ENCODE measurements at places on chromosomes 2 and 18. TPM values are rescaled to one million over a fixed set of nuclear protein-coding genes. Genes with fewer than 3 reads are reported as not detected.

GRCh38 chr2:16169381-16169960, 229.1 kb downstream of the MYCN start:
- H3K27ac ChIP-seq: no peak overlapping the region
- no peak for DNase-seq
- no peaks in the 10 kb centered on the region for H3K4me1 ChIP-seq
- peaks cover 20% of the 10 kb centered on the region for H3K27me3 ChIP-seq
- no peaks in the 10 kb centered on the region for H3K36me3 ChIP-seq
- H3K4me3 ChIP-seq: no peak overlapping the region

The ZNF512 gene
- 38.1 TPM for total RNA-seq

The IL36B gene
- total RNA-seq: not detected

DNA sequence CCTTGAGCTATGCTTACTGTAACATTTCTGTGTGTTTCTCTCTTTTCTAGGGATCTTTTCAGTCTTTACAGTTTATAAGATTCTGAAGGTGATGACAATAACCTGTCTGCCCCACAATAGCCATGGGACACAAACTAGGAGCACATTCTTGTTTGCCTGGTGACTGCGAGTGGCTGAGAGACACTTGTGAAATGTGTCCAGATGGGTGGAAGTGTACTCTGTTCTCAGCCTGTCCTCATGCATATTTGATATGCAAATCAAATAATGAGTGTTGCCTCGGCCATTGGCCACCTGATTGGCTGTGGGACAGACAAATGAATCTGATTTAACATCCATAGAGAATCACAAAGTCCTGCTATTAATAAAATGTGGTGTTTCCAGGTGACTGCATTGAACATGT, 246.2 kb downstream of the HNMT start:
- no peak overlapping the region for H3K27ac ChIP-seq
- H3K36me3 ChIP-seq: no peaks in the 10 kb centered on the region
- no peaks in the 10 kb centered on the region for H3K27me3 ChIP-seq
- no peaks in the 10 kb centered on the region for H3K4me1 ChIP-seq
- no peak for DNase-seq
- H3K4me3 ChIP-seq: no peak overlapping the region

- H3K36me3 ChIP-seq: no peaks in the 10 kb centered on the region
- no peak overlapping the region for H3K27ac ChIP-seq
- H3K27me3 ChIP-seq: no peaks in the 10 kb centered on the region
- no peak for DNase-seq
- H3K4me3 ChIP-seq: no peak overlapping the region
- H3K4me1 ChIP-seq: no peaks in the 10 kb centered on the region
Measured at GRCh38 chr2:148124271-148124670, 103.4 kb downstream of the MBD5 start.

GRCh38 chr2:239930871-239931771, 94.0 kb downstream of the NDUFA10 start:
- no peaks in the 10 kb centered on the region for H3K36me3 ChIP-seq
- peaks cover 8% of the 10 kb centered on the region for H3K4me1 ChIP-seq
- H3K27ac ChIP-seq: no peak overlapping the region

GRCh38 chr2:142140434-142140845, 9.6 kb upstream of the LRP1B start:
- H3K27ac ChIP-seq: no peak overlapping the region
- H3K4me3 ChIP-seq: no peak overlapping the region
- H3K4me1 ChIP-seq: no peaks in the 10 kb centered on the region
- peak; percentile 12 for DNase-seq

GRCh38 chr2:234565201-234565600, 68.3 kb upstream of the ARL4C start:
- peaks cover 33% of the 10 kb centered on the region for H3K4me1 ChIP-seq
- DNase-seq: no peak
- H3K36me3 ChIP-seq: no peaks in the 10 kb centered on the region

The EML6 gene
- 19.9 TPM for total RNA-seq

- H3K27ac ChIP-seq: no peak overlapping the region
- H3K4me1 ChIP-seq: peaks cover 12% of the 10 kb centered on the region
- no peaks in the 10 kb centered on the region for H3K36me3 ChIP-seq
- no peak for DNase-seq
Measured at GRCh38 chr2:120390381-120391055, 44.6 kb downstream of the INHBB start.

The CHRND gene
- total RNA-seq: 0.10 TPM

DNA sequence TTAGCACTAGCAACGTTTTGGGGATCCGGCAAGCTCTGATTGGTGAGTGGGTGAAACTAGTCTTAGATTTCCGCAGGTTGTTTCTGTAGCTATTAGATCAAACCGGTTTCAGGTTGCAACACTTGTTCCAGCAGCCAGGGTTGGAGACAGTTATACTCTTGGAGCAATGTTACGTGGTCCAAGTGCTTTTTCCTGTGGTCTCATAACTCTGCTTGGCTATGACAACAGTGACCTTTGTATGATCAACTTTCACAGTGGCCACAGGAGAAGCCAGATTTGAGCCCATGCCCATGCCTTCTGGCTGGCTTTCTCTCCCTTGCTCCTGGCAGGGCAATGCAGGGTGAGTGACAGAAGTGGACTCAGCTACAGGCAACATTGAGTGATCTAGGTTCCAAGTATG, 84.5 kb upstream of the TAF1B start:
- no peak overlapping the region for H3K27ac ChIP-seq
- peaks cover 92% of the 10 kb centered on the region for H3K27me3 ChIP-seq
- H3K36me3 ChIP-seq: no peaks in the 10 kb centered on the region

DNA sequence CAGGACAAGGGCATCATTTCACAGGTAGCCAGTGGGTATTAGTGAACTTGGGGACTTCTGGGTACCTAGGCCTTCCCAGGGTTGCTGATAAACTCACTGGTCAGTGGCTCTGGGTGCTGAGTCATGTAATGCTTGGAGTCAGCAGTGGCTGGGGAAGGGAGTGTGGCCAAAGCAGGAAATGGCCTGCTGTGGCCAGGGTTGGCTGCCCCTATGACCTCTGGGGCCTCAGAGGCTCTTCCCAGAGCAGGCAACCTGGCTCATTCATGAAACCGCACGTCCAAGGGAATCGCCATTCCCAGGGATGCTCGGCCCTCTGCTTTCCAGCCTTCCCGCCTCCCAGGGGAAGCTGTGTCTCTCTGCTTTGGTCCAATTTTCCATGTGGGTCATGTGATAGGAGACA, 294.9 kb downstream of the DYSF start:
- H3K4me3 ChIP-seq: no peak overlapping the region
- H3K4me1 ChIP-seq: peaks cover 9% of the 10 kb centered on the region
- no peak overlapping the region for H3K27ac ChIP-seq
- no peaks in the 10 kb centered on the region for H3K36me3 ChIP-seq
- H3K27me3 ChIP-seq: peaks cover 2% of the 10 kb centered on the region

GRCh38 chr2:126222278-126222677, 433.7 kb upstream of the GYPC start:
- no peaks in the 10 kb centered on the region for H3K27me3 ChIP-seq
- DNase-seq: no peak
- H3K4me3 ChIP-seq: no peak overlapping the region

- H3K27ac ChIP-seq: no peak overlapping the region
- H3K4me3 ChIP-seq: no peak overlapping the region
- no peaks in the 10 kb centered on the region for H3K27me3 ChIP-seq
- no peaks in the 10 kb centered on the region for H3K4me1 ChIP-seq
- H3K36me3 ChIP-seq: no peaks in the 10 kb centered on the region
Measured at GRCh38 chr18:78621141-78621755, 358.4 kb upstream of the SALL3 start.

- no peak overlapping the region for H3K4me3 ChIP-seq
- H3K27ac ChIP-seq: no peak overlapping the region
- H3K36me3 ChIP-seq: no peaks in the 10 kb centered on the region
- H3K4me1 ChIP-seq: peaks cover 50% of the 10 kb centered on the region
Measured at GRCh38 chr2:105796131-105796638, 51.5 kb downstream of the NCK2 start.

- no peaks in the 10 kb centered on the region for H3K36me3 ChIP-seq
- peaks cover 5% of the 10 kb centered on the region for H3K27me3 ChIP-seq
- no peaks in the 10 kb centered on the region for H3K4me1 ChIP-seq
- no peak overlapping the region for H3K4me3 ChIP-seq
Measured at GRCh38 chr18:6616981-6617380, 112.5 kb upstream of the ARHGAP28 start.

GRCh38 chr18:3631887-3632286, 181.9 kb downstream of the TGIF1 start:
- peaks cover 52% of the 10 kb centered on the region for H3K4me1 ChIP-seq
- H3K27ac ChIP-seq: no peak overlapping the region
- no peak overlapping the region for H3K4me3 ChIP-seq
- H3K36me3 ChIP-seq: no peaks in the 10 kb centered on the region
- no peak for DNase-seq
- H3K27me3 ChIP-seq: no peaks in the 10 kb centered on the region

- H3K36me3 ChIP-seq: no peaks in the 10 kb centered on the region
- H3K4me3 ChIP-seq: no peak overlapping the region
- H3K4me1 ChIP-seq: peaks cover 32% of the 10 kb centered on the region
- DNase-seq: peak; percentile 86
- peak overlapping the region; percentile 2 for H3K27ac ChIP-seq
- no peaks in the 10 kb centered on the region for H3K27me3 ChIP-seq
Measured at GRCh38 chr2:179532863-179533278, 268.2 kb upstream of the SESTD1 start.

DNA sequence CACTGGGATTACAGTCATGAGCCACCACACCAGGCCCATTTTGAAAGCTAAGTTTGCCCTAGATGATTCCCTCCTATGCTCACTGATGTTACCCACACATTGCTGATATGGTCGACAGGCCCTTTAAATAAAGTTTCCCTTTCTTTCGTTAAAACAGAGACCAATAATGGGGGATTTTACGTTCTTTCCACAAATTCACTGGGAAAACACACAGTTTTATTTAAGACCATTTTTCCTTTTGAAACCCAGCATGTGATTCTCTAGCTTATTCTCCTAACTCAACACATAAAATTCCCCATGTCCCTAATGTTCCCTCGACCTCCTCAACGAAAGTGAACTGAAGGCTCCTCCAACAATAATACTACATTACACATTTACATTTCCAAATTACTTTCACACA, 223.2 kb downstream of the ANAPC1 start:
- H3K4me1 ChIP-seq: peaks cover 29% of the 10 kb centered on the region
- no peaks in the 10 kb centered on the region for H3K27me3 ChIP-seq
- no peaks in the 10 kb centered on the region for H3K36me3 ChIP-seq

DNA sequence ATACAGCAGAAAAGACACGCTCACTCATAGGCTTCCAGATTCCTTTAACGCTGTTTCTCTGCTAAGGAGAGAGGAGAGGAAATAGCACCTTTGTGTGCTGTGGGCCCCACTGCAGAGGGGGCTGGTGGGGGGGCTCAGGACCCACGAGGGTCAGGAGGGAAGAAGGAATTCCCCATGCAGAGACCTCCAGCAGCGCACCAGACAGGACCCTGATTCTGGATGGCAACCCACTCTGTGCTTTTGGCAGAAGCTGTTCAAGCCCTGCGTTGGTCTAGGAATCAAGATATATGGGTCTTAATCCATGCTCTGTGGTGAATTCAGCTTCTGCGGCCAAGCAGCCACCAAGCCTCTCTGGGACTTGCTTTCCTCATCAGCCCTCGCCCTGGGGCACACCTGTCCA, 31.0 kb downstream of the MYCN start:
- no peak overlapping the region for H3K4me3 ChIP-seq
- H3K4me1 ChIP-seq: no peaks in the 10 kb centered on the region
- no peaks in the 10 kb centered on the region for H3K27me3 ChIP-seq

The CNGA3 gene
- not detected for total RNA-seq

GRCh38 chr2:236105955-236106607, 62.1 kb downstream of the GBX2 start:
- H3K4me1 ChIP-seq: peaks cover 27% of the 10 kb centered on the region
- peak; percentile 87 for DNase-seq
- H3K27ac ChIP-seq: no peak overlapping the region
- no peaks in the 10 kb centered on the region for H3K36me3 ChIP-seq

DNA sequence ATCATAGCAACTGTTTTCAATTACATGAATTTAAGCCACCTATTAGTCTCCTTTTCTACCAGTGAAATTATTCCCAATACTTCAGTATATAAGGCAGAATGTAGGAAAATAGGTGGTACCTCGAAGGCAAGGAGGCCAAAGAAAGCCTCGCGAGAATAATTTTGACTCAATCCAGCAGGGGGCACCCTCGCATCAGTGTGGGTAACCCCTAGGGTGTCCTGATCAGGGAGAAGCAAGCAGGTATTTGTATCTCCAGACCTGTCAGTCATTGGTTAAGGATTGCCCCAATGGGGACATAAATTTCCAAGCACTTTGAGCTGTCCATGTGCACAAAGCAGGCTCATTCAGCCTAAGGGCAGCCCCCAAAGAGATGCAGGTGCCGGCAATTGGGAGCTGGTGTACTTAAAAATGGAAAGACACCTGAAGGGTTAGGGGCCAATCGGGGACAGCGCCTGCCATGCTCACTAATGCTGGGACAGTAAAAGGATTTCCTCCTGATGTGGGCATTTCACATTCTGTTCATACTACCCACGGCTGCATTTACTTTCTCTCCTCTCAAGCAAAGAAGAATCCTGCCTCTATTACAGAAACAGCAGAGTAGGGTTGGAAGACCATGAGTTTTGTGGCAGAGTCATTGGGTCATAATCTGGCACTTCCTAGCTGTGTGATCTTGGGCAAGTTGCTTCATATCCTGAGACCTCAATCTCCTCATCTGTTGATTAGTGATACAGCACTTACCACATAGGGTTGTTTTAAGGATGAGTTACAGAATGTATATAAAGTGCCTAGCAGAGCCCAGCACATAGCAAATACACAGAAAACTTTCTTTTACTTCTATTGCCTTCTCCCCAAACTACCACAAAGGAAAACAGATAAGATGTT, 136.1 kb downstream of the ICOS start:
- H3K27me3 ChIP-seq: no peaks in the 10 kb centered on the region
- DNase-seq: peak; percentile 11
- no peaks in the 10 kb centered on the region for H3K36me3 ChIP-seq
- no peak overlapping the region for H3K4me3 ChIP-seq
- H3K4me1 ChIP-seq: no peaks in the 10 kb centered on the region

The SKOR2 gene
- not detected for total RNA-seq

DNA sequence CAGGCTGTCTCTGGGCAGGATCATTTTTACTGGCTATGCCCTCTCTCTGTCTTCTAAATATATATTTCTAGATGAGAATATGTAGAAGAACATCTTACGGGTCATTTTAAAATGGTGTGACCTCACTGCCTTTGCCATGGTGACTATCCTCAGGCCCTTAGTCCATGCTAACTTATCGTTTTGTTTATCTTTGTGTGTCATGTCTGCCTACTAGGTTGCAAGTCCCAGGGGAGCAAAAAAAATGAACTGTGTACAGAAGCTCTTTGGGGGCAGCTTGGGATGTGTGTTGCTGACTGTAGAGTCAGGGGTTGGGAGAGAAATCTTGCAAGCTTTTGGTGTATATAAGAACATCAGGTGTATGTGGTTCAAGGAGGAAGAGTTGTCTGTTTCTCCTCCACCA, 11.0 kb downstream of the CPSF3 start:
- no peaks in the 10 kb centered on the region for H3K4me1 ChIP-seq
- DNase-seq: no peak
- H3K27ac ChIP-seq: no peak overlapping the region

GRCh38 chr2:205024822-205025518, 479.7 kb downstream of the PARD3B start:
- H3K4me1 ChIP-seq: peaks cover 14% of the 10 kb centered on the region
- no peak overlapping the region for H3K27ac ChIP-seq
- H3K27me3 ChIP-seq: no peaks in the 10 kb centered on the region
- peak; percentile 29 for DNase-seq

Measured in HepG2 (cell line).